Suprapubic skin (tissue), 4 donors: ENCODE measurements at places on chromosomes 6 and 20. TPM values are rescaled to one million over a fixed set of nuclear protein-coding genes. Genes with fewer than 3 reads are reported as not detected.

- peaks cover 96% of the 10 kb centered on the region for H3K36me3 ChIP-seq
- H3K27ac ChIP-seq: no peak overlapping the region
- DNase-seq: no peak
These were observed 12.6 kb downstream of the MCM3 start for GRCh38 chr6:52271852-52272460.

DNA sequence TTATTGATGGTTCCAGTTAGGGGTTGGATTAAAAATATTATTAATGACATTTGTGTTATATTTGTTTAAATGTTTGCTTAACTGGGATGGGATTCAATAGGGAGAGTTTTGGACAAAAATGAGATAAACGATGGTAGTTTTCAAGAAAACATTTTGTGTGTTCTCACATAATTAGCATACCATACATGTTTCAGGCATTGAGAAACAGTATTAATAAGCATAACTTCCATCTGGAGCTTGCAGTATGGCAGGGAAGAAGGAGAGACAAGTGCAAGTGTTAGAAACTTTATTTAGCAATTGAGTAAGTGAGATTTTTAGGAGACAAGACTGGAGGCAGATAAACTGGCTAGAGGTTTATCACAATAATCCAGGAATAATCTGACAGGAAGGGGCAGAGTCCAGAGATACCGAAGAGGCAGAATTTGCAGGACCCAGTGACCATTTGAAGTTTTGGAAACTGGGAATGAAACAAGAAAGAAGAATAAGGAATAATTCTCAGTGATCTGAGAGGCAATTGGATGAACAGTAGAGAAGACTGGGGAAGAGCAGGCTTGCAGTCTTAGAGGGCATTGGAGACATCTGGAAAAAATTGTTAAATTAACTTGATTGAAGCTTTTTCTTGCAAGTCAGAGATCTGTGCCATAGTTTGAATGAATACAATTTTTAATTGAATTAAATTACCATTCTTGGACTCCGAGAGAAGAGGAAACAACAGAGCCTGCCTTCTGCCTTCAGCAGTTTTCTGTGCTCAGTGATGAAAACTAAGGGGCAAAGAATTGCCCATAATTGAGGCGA, 73.0 kb upstream of the PTCHD4 start:
- no peak overlapping the region for H3K4me3 ChIP-seq
- DNase-seq: no peak
- H3K27me3 ChIP-seq: no peaks in the 10 kb centered on the region
- H3K4me1 ChIP-seq: no peaks in the 10 kb centered on the region

DNA sequence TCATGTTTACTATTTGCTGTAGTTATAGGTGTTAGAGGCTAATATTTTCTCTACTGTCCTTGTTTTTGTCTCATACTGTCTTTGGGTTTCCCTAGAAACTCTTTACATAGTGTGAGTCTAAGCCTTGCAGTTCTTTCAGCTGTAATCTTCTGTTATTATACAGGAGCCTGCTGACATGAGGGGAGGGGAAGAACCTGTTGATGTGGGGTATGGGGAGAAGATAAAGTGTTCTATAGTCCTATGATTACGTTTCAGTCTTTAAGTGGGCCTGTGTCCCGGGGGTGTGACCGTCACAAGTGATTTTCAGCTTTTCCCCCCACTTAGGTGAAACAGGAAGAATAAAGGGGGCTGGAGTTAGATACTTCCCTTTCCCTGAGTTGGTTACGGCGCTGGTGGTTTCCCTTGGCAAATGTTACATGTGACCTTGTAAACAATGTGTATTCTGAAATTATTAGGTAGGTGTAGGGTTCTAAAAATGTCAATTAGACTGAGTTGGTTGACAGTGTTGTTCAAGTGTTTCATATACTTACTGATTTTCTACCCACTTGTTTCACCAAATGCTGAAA, 41.3 kb downstream of the REV3L start:
- no peak for DNase-seq
- no peaks in the 10 kb centered on the region for H3K27me3 ChIP-seq
- H3K4me1 ChIP-seq: peaks cover 7% of the 10 kb centered on the region
- H3K4me3 ChIP-seq: no peak overlapping the region

GRCh38 chr6:30908700-30909099, 693 bp downstream of the GTF2H4 start:
- H3K27ac ChIP-seq: no peak overlapping the region
- peaks cover 27% of the 10 kb centered on the region for H3K36me3 ChIP-seq
- no peaks in the 10 kb centered on the region for H3K27me3 ChIP-seq
- H3K4me1 ChIP-seq: peaks cover 21% of the 10 kb centered on the region
- H3K4me3 ChIP-seq: peak overlapping the region; percentile 69

DNA sequence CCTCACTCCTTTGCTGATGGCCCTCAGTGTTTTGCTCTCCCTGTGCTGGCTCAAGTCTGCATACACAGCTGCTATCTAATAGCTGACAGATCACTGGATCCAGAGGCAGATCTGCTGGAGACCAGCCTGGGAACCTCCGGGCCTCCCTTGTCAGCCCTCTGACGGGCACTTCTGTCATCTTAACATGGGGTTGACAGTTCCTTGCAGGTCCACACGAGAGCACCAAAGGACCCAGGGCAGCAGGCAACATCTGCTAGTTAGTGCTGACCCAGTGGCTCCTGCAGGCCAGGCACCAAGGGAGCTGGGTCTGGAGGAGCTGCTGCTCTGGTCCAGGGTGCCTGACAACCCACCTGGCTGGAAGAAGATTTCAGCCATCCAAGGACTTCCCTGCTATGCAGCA, 208.1 kb downstream of the UST start:
- no peaks in the 10 kb centered on the region for H3K27me3 ChIP-seq
- H3K4me1 ChIP-seq: peaks cover 5% of the 10 kb centered on the region
- no peak overlapping the region for H3K4me3 ChIP-seq
- H3K36me3 ChIP-seq: peaks cover 8% of the 10 kb centered on the region
- no peak for DNase-seq

MUC22 gene
- not detected for total RNA-seq

SASH1 gene
- total RNA-seq: 139 TPM

PKIB gene
- total RNA-seq: 9.0 TPM

VIP gene
- not detected for total RNA-seq

B3GALT4 gene
- total RNA-seq: 16.6 TPM

GTSF1L gene
- total RNA-seq: not detected

GZF1 gene
- 17.0 TPM for total RNA-seq
